ENCODE measurements at places on chromosomes 1 and 21.

DNA sequence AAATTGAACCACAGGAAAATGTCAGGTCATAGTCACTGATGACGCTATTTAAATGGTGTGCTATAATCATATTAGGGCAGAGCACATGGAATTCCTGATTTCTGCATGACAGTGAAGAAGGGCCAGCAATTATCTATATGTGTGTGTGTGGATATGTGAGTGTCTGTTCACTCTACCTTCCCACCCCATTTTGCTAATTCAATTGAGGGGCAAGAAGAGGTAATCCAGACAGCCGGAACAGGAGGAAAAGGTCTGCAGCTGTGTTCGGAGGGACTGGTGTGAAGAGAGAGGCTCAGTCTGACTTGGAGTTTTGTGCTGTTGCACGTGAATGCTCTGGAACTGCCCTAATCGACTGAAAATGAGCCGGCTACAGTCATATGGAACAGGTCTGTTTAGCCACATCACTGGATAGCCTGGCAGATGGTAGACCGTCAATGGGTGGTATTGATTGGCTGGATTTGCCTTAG is 5.1 kb upstream of the ELAVL4 start:
- DNase-seq, result no peak

- DNase-seq, result no peak
Observed at GRCh38 chr21:23475281-23476219, 2131.7 kb downstream of the MRPL39 start.

- DNase-seq, result no peak
Observed at GRCh38 chr21:41750532-41751151, 16.2 kb downstream of the RIPK4 start.

- no peak for DNase-seq
Observed at GRCh38 chr1:28862571-28863403, 50.8 kb downstream of the OPRD1 start.

- DNase-seq, result no peak
Observed at GRCh38 chr1:207863893-207864535, 46.9 kb downstream of the CD34 start.

GRCh38 chr1:48062353-48062752 is 65.2 kb upstream of the TRABD2B start:
- no peak for DNase-seq

GRCh38 chr1:192952646-192953045 is 106.5 kb downstream of the UCHL5 start:
- DNase-seq, result no peak

- no peak for DNase-seq
Observed at GRCh38 chr1:200367841-200368534, 41.8 kb downstream of the ZNF281 start.

GRCh38 chr21:36927719-36928117 is 38.8 kb downstream of the HLCS start:
- peak; percentile 29 for DNase-seq

GRCh38 chr1:3759164-3759563 is 6.9 kb downstream of the CCDC27 start:
- no peak for DNase-seq

DNA sequence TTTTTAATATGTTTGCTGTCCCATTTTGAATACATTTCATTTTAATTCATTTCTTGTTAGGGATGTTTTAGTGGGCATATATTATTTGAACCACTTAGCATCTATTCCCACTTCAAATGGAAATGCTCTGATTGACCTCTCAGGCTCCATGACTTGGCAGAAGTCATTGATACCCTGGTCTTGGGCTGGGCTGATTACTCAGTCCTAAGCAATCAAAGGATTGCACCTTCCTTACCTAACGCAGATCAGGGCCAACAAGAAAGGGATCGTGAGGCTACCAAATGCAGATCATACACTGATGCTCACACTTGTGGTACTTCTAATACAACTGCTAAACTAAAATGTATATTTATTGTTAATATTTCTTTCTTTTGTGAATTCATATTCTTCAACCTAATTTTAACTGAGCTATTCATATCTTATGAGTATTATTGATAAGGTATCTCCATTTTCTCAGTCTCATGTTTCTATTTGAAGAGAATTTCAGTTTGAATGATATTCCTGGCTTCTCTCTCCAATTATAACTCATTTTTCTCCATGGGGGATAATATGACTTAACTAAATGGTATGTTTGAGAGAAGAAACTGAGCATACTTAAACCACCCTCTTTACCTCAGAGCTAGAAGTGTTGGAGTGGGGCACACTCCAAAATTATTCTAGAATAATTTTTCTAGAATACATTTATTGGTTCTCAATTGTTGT is 615.5 kb upstream of the ADAMTS5 start:
- no peak for DNase-seq

GRCh38 chr21:46598581-46599572 is 6.0 kb downstream of the S100B start:
- no peak for DNase-seq

GRCh38 chr1:61670016-61670415 is 54.9 kb downstream of the TM2D1 start:
- no peak for DNase-seq

DNA sequence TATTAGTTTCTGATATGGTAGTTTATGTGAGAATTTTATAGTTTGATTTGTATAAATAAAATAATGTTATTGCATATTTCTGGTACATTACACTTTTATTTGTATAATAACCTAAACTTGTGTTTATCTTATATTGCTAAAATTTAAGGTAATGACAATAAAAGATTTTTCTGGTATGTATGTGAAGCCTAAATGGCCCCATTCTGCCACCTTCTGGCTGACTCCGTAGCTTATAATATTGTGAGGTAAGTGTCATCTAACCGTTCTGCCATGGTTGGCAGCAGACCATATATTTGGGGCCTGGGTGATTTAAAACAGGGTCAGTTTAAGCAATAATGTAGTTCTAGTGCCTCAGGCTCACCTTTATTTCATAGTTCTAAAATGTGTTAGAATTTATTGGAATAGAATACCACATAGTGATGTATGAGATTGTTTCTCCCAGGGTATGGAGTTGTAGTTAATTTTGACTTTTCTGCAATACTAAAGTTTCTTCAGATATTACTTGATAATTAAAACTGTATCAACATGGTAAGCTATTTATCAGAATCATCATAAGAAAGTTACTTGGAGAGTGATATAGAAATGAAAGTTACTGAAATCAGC is 21.2 kb upstream of the PRKACB start:
- peak; percentile 31 for DNase-seq

DNA sequence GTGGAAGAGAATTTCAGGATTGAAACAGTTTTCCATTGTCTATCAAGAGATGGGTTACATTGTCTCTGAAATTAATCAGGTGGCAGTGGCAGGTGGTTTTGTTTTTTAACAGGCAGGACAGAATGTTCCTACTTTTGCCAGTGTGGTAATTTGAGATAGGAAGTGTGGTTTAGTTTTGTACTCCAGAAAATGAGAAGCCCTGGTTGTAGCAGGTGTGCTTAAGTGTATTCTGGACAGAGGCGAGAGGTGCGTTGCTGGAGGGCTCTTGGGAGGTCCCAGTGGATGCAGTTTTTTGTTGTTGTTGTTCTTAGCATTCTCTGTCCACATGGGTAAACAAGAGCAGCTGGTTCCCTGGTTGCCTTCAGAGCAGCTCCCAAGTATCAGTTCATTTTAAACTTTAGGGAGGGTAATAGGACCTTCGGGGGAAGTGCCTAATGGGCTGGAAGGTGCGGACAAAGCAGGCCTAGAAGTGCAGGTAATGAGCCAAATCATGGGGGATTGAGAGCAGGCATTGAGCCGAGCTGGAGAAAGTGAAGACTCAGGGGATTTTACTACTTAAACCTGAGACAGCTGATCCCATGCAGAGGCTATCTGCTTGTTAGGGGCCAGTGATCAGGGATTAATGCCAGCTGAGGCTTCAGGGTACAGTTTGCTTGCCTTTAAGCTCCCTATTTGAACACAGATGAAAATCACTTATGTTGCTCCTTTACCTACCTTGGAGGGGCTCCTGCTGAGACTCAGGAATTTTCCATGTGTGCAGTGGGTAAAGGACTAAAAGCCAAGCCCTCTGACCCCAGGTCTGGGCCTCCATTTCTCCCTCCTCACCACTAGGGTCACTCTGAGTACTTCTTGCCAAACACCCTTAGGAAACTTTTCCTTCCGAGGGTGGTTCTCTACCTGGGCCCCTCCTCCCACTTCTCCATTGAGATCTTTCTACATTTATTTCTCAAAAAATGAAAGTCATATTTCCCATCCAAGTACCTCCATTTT is 6.1 kb downstream of the PFKFB2 start:
- DNase-seq, result no peak

- DNase-seq, result no peak
Observed at GRCh38 chr1:186016856-186017255, 282.7 kb downstream of the HMCN1 start.

- DNase-seq, result no peak
Observed at GRCh38 chr1:12615865-12616708, 1.9 kb downstream of the DHRS3 start.

GRCh38 chr1:153799016-153799415 is 23.8 kb downstream of the SLC27A3 start:
- no peak for DNase-seq

DNA sequence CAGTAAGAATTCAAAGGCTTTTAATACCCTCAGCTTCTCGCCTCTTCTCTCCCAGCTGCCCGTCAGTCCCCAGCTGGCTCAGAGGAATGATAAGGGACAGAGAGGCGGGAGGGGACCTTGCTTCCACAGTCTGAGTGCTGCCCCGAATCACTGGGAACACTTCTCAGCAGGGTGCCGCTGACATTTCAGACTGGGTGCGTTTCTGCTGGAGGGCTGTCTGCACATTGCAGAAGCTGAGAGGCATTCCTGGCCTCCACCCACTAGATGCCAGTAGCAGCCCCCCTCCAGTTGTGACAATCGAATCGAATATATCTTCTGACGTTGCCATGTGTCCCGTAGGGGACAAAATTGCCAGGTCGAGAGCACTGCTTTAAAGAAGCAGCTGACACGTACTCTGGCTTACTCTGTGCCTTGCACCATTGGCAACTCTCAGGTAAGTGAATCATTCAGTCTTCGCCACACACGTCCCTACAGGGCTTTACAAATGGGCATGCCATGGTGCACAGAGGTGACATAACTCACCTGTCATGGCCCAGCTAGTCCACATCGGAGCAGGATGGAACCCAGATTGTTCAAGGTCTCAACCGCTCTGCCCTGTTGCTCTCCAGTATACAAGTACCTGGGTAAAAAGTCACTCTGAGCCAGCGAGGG is 23.9 kb downstream of the CTNNBIP1 start:
- DNase-seq, result no peak

DNA sequence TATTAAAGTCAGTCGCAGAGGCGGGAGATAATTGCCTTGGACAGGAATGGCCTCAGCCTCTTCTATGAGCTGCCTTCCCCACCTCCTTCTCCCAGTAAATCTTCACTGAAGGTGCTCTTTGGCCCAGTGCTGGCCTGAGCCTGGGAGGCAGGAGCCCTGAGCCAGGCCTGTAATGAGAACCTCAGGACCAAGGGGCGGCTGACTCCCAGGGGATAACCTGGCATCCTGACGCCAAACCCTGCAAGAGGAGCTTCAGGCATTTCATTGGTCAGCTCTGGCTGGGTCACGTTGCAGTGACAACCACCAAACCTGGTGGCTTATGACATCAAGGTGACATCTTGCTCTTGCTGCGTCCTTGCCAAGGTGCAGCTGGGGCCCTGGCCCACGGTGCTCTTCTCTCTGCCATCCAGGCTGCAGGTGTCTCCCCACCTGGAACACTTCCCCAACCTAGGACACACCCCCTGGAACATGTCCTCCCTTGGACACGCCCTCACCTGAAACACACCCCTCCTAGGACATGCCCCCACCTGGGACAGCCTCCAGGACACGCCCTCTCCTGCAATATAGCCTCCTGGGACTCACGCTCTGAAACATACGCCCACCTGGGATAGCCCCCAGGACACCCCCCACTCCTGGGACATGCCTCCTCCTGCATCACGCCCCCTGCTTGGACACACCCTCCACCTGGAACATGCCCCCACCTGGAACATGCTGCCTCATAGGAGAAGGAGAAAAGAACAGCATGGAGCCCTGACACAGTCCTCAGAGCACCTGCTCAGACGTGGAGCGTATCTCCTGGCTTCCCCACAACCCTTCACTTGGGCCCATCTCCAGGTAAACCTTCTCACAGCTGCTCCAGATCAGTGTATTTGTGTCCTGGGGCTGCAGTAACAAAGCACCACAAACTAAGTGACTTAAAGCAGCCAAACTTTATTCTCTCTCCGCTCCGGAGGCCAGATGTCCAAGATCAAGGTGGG is 333.6 kb downstream of the NPHP4 start:
- DNase-seq, result no peak
